Right hindlimb (tissue), 1 donor: ENCODE measurements at places on chromosomes 6 and 20.

- DNase-seq, result no peak
Observed at GRCh38 chr6:137734875-137735182, 132.2 kb upstream of the TNFAIP3 start.

- DNase-seq, result no peak
Observed at GRCh38 chr20:3815703-3816315, 4.5 kb upstream of the AP5S1 start.

DNA sequence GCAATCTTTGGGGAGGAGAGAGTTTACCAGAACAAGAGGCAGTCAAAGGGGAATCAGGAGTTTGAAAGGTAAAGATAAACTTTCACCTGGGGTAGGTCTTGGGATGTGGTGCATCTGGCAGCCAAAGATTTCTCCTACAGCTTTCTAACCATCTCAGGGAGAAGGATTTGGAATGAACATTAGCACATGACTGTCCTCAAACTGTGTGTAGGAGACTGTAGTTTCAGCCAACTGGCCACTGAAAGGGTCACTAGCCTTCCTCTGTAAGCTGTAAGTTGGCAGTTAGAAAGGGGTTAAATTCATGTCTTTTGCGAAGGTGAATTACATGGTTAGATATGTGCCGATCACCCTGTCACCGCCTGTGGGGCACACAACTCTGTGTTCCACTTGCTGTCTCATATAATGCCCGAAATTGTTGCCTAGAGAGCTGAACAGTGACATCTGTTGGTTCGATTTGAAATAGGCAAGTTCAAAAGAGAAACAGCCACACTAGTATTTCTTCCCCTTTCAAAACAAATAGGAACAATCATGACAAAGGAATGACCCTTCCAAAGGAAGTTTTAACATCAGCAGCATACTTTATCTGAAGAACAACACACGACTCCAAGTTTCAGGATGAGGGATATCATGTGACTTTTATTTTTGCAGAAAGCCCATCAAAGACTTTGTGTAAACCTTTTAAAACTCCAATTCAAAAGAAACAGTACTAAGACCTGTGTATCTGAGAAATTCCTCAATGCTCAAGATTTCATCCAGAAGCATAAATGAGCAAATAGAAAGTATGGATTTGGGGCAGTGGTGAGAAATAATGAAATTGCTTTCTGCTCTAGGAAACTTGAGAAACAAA, 1.1 kb upstream of the OPN5 start:
- peak; percentile 33 for DNase-seq

DNA sequence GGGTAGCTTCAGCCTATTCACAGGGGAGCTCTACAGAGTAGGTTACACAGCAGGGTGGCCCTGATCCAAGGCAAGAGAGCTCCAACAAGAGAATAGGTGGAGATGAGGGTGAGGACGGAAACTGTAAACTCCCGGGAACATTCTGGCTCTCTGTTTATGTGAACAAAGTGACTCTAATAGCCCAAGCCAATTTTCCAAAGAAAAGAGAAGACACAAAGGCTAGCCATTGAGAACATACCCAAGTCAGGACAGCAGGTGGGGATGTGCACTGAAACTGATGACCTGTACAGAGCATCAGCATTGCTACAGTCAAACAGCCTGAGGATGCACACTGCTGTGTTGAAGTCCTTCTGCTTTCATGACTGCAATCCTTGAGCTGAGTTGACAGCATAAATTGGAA, 136.0 kb upstream of the TOP1 start:
- no peak for DNase-seq

DNA sequence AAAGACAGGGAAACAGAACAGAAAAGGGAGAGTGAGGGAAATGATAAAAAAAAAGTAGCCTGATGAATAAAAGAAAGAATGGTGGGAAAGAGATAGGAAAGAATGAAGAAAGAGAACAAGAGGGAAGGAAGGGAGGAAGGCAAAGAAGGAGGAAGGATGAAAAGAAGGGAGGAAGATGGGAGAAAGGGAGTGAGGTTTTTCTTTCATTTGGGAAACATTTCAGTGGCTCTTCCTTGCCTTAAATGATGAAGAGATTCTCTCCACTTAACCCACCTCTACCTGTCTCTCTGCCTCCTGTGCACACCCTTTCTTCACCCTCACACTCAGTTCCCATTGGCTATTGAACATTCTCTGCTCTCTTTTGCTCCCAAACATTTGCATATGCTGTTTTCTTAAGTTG, 222.1 kb upstream of the DEFB112 start:
- no peak for DNase-seq

DNA sequence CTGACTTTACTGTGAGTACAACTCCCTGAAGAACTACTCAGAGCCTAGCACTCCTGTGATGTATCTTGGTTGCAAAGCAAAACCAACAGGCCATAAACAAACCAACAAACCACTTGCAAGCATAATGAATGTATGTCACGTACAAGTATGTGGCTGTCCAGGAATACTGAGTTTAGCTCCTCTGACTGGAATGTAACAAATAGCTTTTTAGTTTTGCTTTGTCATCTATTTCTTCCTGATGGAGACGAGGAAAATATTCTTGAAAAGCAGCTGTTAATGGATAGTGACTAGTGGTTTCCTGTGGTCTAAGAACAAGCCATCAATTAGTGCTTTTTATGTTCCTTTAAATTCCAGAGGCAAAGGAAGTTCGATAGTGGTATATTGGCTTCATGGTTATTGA, 101.9 kb upstream of the LY86 start:
- DNase-seq, result no peak
